ENCODE measurements at places on chromosomes 11 and 22. TPM values are rescaled to one million over a fixed set of nuclear protein-coding genes. Genes with fewer than 3 reads are reported as not detected.

The ESAM gene
- total RNA-seq = not detected

The ANKK1 gene
- total RNA-seq = 1.6 TPM

The OR56A1 gene
- not detected for total RNA-seq

The MS4A5 gene
- total RNA-seq = not detected

The CELSR1 gene
- total RNA-seq = 52.6 TPM

The RTN4RL2 gene
- 0.31 TPM for total RNA-seq

The NAALADL1 gene
- total RNA-seq = 32.8 TPM

The OR5P2 gene
- total RNA-seq = not detected

The CARNS1 gene
- not detected for total RNA-seq

The KCNQ1 gene
- not detected for total RNA-seq

The MFRP gene
- not detected for total RNA-seq

The HPX gene
- not detected for total RNA-seq

The APOL4 gene
- not detected for total RNA-seq

The HOATZ gene
- total RNA-seq = not detected

The BIRC3 gene
- total RNA-seq = 2.6 TPM

The CHADL gene
- 3.5 TPM for total RNA-seq

The CD44 gene
- 963 TPM for total RNA-seq

The SLCO2B1 gene
- not detected for total RNA-seq

The MIAT gene
- 0.08 TPM for total RNA-seq

The CARD10 gene
- 67.6 TPM for total RNA-seq

The PRG2 gene
- total RNA-seq = 0.08 TPM

The CECR2 gene
- 0.04 TPM for total RNA-seq

Data from hair follicular keratinocyte (primary cell).